ENCODE measurements at places on chromosomes 1 and 21. TPM values are rescaled to one million over a fixed set of nuclear protein-coding genes. Genes with fewer than 3 reads are reported as not detected.

Gene SERTAD4
- 0.18 TPM for total RNA-seq

GRCh38 chr1:63318201-63318979, 4.0 kb upstream of the FOXD3 start:
- DNase-seq, result no peak

DNA sequence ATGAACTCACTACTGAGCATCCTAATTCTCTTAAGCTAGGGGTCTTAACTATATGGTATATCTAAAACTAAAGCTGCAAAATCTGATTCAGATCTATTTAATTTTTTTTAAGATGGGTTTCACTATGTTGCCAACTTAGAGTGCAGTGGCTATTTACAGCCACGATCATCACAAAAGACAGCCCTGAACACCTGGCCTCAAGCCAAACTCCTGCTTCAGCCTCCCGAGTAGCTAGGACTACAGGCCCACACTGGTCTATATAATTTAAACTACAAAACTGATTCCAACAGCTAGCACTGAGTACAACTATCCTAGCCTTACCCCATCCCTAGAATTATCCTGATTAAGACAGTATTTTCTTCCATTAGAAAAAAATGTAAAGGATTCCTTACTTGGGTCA, 37.1 kb downstream of the EIF4G3 start:
- DNase-seq, result no peak

DNA sequence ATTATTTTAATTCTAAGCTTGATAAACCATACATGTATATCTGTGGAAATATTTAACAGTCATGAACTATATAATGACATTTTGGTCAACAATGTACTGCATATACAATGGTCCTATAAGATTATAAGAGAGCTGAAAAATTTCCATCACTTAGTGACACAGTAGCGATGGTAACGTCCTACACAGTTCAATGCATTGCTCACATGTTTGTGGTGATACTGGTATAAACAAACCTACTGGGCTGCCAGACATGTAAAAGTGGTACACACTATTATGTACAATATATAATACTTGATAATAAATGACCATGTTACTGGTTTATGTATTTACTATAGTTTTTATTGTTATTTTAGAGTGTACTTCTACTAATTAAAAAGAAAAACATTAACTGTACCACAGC, 841.9 kb downstream of the LTN1 start:
- no peak for DNase-seq

Gene NHLH2
- total RNA-seq, result not detected

Data from Peyer's patch (tissue), 4 donors.